BE2C (cell line): ENCODE measurements at places on chromosomes 16 and 17.
A peak's percentile ranks its signal among the peaks of the same experiment; 100 is the strongest.

GRCh38 chr16:6374821-6375220 is 957.8 kb upstream of the RBFOX1 start:
- DNase-seq: no peak

- DNase-seq: peak; percentile 73
Observed at GRCh38 chr17:82648742-82649331, 593 bp upstream of the WDR45B start.

- peak; percentile 93 for DNase-seq
Observed at GRCh38 chr16:70800781-70801480, at the start of gene VAC14. Gene VAC14 (minus strand): TSS chr16:70801158. CDS start chr16:70800900, 258 bp downstream.

- DNase-seq: no peak
Observed at GRCh38 chr17:82698974-82699442, 510 bp upstream of the RAB40B start.

GRCh38 chr16:379183-379960 is 2.4 kb downstream of the PGAP6 start:
- DNase-seq: no peak

- DNase-seq: no peak
Observed at GRCh38 chr17:83007504-83008185, 71.8 kb upstream of the METRNL start.
